ENCODE measurements at places on chromosomes 7 and 10.

- no peak for DNase-seq
These were observed 94.2 kb downstream of the ARL5B start for GRCh38 chr10:18753312-18753895.

DNA sequence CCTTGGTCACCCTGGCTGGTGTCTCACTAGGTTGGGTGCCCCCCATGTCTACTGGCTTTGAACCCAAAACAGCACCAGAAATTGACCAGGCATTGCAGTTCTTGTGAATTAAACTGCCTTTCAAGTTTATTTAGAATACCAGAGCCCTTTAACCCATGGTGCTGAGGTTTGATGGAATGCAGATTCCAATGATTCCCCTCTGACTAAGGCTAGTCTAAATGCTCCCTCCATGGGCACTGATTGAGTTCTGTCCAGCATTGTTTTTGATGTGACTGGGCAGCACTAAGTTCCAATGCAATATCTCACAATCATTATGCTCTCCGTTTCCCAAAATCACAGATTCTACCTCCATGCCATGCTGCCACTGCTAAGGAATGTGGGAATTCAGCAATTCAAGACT lies 1047.4 kb upstream of the LRRN3 start:
- DNase-seq: peak; percentile 7

DNA sequence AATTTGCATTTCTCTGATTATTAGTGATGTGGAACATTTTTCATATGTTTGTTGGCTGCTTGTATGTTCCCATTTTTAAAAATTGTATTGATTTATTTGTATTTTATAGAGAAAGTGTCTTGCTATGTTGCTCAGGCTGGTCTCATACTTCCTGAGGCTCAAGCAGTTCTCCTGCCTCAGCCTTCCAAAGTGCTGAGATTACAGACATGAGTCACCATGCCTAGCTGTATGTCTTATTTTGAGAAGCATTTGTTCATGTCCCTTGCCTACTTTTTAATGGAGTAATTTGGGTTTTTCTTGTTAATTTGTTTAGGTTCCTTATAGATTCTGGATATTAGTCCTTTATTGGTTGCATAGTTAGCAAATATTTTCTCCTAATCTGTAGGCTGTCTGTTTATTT lies 214.2 kb upstream of the KAT6B start:
- DNase-seq: peak; percentile 25

GRCh38 chr7:94941844-94942632 lies 34.6 kb downstream of the PPP1R9A start:
- DNase-seq: no peak

DNA sequence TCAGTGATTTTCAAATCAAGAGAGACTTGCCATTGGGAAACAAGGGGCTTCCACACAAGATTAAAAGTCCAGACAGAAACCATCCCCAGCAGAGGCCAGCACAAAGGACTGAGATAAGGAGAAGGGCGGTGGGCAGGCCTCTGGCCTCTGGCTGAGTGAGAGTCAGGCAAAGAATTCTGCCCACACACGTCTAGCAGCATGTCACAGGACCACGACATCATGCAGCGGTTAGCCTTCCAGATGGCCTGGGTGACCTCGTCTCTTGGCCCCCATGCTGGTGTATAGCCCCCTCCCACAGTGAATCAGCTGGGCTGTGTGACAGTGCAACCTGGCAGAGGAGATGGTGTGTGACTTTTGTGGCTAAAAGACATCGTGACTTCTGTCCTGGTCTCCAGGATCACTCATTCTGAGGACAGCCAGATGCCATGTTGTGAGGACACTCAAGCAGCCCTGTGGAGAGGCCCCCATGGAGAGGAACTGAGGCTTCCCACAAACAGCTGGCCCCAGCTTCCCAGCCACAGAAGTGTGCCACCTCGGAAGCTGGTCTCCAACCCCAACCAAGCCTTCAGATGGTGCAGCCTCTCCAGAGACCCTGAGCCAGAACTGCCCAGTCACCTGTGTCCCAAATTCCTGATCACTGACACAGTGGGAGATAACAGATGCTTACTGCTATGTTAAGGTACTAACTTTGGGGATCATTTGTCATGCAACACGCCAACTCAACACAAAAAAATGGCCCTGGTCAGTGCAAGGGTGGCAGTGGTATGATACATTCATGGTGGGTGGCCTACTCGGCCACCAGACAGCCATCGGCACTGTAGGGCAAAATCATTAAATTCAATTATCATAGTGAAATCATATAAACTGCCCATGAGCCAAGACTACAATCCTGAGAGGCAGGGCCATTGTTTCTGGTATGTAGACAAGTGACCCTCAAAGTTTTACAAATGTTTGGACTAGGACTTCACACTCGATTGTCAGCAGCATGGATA lies 73.2 kb downstream of the TNS3 start:
- no peak for DNase-seq

GRCh38 chr7:73770860-73771670 lies 995 bp upstream of the CLDN3 start:
- no peak for DNase-seq

- DNase-seq: no peak
These were observed 203.0 kb downstream of the CCSER2 start for GRCh38 chr10:84531396-84531795.

DNA sequence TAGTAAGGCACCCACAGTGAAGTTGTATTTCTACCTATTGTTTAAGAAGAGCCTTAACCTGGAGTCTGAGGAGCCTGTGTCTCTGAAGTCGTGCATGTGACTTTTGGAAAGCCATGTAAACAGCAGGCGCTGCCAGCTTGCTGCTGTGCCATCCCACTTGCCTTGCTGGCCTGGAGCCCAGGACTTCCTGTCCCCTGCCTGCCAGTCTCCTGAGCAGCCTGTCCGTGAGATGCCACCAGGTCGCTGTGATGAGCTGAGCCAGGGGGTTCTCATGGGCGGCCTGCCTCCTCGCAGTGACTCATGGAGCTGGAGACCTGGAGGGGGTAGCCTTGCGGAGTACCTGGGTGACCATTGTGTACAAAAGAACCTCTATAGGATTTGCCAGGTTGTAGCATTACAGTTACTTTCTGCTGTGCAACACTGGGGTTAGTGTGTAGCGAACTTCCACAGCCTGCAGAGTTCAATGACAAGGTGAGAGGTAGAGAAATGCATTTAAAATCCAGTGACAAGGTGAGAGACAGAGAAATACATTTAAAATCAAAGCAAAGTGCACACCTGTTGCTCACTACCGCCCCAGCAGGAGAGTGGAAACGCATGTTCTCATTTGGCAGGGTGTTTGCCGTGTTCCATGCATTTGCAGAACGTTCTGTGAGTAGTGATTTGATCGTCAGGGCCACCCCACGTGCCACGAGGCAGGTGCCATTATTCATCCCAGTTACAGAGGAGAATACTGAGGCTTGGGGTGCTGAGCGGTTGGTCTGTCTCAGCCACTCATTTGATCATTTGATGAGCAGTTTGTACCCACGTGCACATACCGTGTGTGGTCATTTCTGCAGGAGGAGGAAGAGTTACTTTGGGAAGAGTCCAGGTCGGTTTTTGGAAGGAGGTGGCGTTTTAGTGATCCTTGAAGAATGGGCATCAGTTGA lies 36.6 kb upstream of the BHLHA15 start:
- no peak for DNase-seq

GRCh38 chr7:151091431-151091830 lies 5.2 kb downstream of the AGAP3 start:
- DNase-seq: no peak

DNA sequence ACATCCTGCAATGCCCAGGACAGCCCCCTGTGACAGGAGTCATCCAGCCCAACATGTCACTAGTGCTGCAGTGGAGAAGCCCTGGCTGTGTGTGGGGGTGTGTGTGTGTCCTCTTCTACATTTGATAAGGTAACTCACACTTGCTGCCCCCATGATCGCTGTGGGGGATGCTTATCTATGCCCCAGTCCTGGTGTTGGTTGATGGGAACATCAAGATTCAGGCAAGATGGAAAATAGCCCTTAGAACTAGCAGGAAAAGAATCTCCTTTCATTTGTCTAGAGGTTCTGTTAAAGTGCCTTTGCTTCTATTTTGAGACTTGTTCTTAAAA lies 52.4 kb downstream of the TCF7L2 start:
- no peak for DNase-seq

GRCh38 chr10:84540617-84541288 lies 212.4 kb downstream of the CCSER2 start:
- DNase-seq: peak; percentile 71

DNA sequence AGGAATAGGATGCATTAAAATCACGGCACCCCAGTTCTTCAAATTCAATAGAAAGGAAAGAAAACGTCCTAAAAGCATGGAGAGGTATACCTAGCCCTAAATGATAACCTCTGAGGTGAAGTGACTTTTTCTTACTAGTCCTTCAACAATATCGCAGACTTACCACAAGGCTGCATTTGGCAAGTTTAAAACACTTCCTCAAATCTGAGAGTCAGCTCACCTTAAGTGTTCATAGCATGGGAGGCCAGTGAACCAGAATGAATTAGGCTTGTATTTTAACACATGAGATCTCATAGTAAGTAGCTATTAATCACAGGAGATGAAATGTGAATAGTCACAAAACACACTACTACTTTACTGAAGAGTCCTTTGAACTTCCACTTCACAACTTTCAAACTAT lies 124.2 kb downstream of the RNF32 start:
- DNase-seq: no peak

DNA sequence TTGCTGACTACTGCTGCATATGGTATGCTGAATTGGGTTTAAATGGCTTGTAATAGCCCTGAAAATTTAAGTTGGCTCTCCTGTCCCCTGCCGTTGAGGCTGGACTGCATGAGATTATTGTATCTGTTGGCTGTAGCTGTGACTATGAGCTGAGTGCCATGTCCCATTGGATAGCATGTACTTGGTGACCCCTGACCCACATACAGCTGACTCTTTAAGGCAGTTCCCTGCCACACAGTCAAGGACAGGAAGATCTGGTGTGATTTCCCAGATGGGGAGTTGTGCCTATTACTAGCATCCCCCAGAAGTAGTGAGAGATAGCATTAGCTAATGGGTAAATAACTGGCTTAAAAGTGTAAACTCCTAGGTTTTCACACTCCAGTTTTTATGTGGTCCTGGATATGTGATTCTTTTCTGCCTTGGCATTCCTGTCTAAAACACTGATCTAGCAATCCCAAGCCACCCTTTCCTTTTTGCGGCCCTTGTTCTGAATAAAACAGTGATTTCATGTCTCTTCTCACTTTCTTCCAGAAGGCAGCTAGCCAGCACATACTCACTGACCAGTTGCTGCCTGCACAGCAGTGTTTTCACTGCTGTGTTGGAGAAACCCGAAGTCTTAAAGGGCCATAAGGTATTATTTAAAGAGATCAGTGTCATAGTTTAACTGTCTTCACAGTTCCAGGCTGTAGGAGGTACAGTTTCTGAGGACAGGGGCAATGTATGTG lies 35.9 kb downstream of the LRRC4 start:
- DNase-seq: peak; percentile 37

- DNase-seq: no peak
These were observed 200.1 kb upstream of the PRKCQ start for GRCh38 chr10:6780008-6780677.

DNA sequence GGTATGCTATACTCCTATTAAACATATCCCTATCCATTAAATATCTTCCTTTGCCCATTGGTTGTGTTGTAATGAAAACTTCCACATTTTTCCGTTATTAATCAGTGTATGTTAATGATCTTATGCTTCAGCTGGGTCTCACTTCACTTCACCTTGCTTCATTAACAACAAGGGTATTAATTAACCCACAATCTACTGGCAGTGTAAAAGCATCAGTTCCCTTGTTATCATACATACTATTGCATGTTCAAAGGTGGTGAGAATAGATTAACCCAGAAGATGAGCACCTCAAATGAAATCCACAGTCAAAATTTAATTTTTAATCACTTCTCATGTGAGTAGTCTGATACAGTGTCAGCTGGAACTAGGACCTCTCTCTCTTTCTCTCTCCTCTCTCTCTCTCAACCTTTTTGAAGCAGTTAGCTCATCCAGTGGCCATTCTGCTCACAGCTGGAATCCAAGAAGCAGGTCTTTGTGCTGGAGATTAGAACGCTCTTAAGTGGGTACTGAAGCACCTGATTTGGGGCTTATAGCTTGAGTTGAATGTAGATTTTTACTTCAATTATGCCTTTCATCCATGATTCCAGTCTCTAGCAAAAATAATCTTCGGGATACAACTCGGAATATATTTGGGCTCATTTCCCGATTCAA lies 172.3 kb downstream of the RAPGEF5 start:
- no peak for DNase-seq

DNA sequence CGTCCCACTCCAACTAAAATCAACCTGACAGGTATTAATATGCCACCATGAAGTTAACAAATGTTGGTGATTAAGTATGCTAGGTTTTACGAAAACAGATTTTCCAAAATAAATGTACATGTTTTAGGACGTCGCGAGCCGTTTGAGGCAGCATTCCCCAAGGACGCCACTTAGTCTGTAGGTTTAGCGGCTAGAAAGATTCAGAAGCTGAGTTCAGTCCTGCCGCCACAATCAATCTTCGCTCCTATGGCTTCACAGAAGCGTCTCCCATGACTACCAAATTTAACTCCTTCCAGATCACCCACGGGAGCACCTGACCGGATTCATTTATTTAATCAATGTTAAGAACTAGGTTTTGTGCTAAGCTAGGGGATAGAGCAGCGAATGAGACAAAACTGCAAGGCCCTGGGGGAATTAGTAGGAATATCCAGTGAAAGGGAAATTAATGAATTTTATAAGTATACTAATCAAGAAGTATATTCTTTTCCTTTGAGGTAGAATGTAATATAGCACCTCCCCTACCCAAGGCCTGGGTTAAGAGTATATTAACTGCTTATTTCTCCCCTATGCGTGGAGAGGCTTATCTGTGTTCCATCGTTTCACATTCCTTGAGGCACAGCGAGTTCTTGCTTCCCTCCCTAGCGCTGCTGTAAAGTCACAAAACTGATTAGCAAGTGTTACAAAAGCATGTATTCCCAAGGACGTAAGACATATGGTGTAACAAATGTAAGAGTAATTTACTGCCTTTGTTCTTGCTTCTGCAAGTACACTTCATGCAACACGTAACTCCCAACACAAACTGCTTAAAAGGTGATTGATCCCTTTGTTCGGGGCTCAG lies 994 bp upstream of the CYP51A1 start:
- no peak for DNase-seq

GRCh38 chr10:49133706-49134248 lies at the start of gene FAM170B:
FAM170B (minus strand) TSS chr10:49134021; CDS start chr10:49133918, 103 bp downstream.
- DNase-seq: no peak

- no peak for DNase-seq
These were observed 1201.1 kb downstream of the SORCS1 start for GRCh38 chr10:105963334-105963884.

DNA sequence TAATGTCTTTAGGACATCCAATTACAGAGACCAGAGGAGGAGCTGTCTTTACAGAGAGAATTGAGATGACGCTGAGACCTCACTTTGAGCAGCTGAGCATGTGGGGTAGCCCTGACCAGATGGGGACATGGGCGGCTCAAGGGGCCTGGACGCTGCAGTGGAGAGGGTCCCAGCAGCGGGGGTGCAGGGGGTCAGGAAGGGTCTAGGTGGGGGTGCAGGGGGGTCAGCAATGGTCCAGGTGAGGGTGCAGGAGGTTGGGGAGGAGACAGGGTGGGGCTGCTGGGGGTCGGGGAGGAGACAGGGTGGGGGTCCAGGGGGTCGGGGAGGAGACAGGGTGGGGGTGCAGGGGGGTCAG lies 43.2 kb upstream of the CFAP46 start:
- no peak for DNase-seq

GRCh38 chr7:20858951-20859350 lies 72.3 kb upstream of the SP8 start:
- no peak for DNase-seq

- DNase-seq: peak; percentile 48
These were observed at the start of gene HOXA2 for GRCh38 chr7:27102581-27103442. HOXA2 (minus strand) TSS chr7:27102683; CDS start chr7:27102500, 183 bp downstream.

GRCh38 chr10:58980826-58981415 lies 195.5 kb upstream of the PHYHIPL start:
- no peak for DNase-seq

All from fibroblast of upper back skin (primary cell).